Left hindlimb (tissue), 1 donor: ENCODE measurements at places on chromosomes 4 and X.

- no peak for DNase-seq
These were observed 2127.3 kb downstream of the PCDH7 start for GRCh38 chr4:32847461-32847860.

DNA sequence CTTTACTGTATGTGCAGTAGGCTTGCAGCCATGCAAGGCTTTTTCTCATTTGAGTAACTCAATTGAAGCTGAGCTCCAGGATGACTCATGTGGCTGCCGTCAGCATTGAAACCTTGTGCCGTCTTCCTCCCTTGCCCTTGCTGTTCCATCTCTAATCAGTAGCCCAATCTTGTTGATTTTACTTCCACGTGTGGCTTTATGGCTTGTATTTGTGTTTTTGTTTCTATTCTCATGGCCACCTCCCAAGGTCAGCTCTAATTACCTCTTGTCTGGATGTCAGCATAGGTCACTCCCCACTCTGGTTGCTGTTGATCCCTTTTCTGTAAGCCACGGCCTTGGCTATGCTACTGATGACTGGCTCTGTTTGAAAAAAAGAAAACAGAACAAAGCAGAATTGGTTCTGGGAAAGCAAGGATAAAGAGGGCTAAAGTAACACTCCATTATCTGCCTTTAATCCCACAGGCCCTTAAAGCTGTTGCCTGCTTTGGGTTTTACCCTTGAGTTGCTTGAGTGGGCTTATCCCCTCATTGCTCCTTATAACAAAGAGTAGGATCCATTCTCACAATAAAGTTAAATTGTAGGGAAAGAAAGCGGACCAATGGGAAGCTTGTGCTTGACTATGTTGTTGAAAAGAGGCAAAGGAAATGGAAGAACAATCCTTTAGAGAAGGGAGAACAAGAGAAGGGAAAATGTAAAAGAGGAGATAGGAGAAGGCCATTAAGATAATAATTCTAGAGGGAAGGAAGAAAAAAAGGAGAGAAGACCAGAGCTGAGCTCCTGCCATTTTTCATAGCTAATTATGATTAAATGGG, 173.9 kb upstream of the PGRMC2 start:
- DNase-seq: no peak

DNA sequence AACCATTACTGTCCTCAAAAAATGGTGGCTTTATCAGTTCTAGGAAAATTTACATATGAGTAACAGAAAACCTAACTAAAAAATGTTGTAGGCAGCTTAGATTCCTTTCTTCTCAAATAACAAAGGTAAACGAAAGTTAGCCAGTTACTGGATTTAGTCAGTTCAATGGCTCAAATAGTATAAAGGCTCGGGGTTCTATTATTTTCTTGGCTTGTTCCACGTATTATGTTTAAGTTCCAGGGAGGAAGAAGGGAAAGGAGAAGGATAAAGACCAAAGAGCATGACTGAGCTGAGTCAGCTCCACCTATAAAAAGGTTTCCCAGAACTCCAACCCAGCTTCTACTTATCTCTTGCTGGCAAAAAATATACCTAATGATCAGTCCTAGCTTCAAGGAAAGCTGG, 41.0 kb upstream of the MAB21L2 start:
- DNase-seq: no peak

- DNase-seq: no peak
These were observed 10.8 kb downstream of the ARX start for GRCh38 chrX:25005034-25005381.

DNA sequence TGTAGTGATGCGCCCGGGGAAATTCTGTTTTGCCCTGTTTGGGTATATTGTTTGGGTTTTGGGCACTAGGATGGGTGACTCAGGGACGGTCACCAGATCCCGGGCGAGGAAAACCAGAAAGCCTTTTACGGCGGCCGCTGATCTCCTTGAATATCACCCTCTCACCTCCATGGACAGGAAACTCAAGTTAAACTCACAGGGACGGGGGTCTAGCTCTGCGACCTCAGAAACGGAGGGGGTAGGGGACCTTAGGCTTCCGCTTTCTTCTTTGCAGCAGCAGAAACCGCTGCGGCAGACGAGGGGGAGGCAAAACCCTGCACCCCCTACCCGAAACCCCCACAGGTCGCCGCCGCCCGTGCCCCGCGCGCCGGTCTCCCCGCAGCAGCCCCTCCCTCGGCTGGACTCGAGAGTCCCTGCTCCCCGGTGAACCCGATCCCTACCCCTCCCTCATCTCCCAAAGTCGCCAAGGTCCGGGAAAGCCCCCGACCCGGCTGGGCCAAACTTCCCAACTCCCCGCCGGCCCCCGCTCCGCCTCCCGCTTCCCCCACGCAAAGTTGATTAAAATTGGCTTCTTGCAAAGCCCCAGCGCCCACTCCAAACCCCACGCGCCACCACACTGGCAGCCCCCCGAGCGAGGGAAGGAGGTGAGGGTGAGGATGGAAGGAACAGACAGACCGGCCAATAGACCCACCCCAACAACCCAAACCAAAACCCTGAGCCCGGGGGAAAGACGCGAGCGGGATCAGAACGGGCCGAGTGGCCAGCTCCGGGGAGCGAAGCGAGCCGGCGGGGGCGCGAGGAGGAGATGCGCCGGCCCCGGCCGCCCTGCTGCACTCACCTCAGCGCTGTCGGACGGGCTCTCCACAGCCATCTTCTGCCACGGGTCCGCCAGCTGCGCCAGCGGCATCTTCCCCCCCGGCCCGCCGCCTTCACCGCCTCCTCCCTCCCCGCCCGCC, 705 bp downstream of the RPS6KA3 start:
- DNase-seq: peak; percentile 48

GRCh38 chr4:127783026-127783769, 1.1 kb downstream of the HSPA4L start:
- peak; percentile 86 for DNase-seq
